MG63 (cell line): ENCODE measurements at places on chromosomes 7 and 10.

DNA sequence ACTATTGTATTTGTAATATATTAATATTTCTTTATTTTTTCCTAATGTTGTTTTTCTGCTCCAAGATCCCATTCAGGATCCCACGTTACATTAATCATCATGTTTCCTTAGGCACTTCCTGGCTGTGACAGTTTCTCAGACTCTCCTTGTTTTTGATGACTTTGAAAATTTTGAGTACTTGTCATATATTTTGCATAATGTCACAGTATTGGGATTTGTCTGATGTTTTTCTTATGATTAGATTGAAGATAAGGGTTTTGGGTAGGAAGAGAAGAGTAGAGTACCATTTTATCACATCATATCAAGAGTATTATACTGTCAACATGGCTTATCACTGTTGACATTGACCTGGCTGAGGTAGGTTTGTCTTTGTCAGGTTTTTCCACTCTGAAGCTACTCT, 146.3 kb upstream of the TPK1 start:
- DNase-seq: no peak

DNA sequence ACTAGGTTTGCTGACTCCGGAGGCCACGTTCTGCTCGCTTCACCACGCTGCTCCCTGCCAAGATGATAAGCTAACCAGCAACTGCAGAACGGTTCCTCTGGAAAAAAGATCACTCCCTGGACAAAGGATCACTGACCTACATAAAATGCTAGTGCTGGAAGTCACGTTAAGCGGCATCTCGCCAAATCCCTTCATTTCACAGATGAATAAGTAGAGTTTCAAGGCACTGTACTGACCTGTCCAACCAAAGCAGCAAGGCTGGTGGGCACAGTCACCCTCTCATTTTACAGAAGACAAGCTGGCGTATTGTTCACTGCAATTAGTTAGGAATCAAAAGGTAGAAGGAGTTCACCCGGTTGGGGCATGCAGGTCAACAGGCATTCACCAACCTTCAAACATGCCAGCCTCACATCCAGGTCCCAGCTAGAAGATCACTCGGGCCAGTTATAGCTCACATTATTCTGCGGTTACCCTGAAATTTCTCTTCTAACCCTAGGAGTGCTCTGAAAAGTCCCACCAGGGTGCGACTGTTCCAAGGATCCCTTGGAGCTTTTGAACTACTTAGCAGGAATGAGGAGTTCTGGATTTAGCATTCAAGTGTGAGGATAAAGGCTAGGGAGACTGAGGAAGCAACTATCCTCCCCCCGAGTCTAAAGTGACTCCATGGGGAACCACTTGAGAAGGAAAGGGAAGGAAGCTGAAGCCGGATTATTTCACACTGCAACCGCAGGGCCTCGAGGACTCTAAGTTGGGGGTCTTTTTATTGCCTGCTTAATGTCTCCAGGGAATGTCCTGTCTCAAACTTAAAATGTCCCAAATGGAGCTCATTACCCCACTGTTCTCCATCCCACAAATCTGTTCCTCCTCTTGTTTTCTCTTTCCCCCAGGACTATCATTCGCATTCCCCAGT, 32.8 kb downstream of the HIPK2 start:
- no peak for DNase-seq

GRCh38 chr7:145850636-145851035, 266.0 kb upstream of the CNTNAP2 start:
- DNase-seq: no peak

GRCh38 chr7:95897557-95898251, 125.3 kb downstream of the DYNC1I1 start:
- no peak for DNase-seq

DNA sequence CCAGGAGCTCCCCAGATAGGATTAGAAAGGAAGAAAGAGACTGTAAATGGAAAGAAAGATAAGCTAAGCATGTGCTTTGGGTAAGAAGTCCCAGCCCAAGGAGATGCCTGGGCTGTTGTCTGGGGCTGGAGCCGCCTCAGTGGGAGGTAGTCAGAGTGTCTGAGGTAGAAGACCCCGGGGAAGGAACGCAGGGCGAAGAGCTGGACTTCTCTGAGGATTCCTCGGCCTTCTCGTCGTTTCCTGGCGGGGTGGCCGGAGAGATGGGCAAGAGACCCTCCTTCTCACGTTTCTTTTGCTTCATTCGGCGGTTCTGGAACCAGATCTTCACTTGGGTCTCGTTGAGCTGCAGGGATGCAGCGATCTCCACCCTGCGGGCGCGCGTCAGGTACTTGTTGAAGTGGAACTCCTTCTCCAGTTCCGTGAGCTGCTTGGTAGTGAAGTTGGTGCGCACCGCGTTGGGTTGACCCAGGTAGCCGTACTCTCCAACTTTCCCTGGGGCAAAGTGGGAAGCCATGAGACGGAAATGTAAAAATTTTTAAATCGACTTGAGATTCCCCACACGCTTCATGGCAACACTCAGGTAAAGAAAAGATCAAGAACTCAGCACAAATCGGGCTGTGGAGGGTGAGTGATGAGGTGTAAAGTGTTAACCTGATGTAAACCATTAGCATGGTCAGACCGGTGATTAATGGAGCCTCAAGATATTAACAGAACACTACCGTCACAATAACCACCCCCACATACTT, 1.3 kb downstream of the HOXA1 start:
- no peak for DNase-seq

DNA sequence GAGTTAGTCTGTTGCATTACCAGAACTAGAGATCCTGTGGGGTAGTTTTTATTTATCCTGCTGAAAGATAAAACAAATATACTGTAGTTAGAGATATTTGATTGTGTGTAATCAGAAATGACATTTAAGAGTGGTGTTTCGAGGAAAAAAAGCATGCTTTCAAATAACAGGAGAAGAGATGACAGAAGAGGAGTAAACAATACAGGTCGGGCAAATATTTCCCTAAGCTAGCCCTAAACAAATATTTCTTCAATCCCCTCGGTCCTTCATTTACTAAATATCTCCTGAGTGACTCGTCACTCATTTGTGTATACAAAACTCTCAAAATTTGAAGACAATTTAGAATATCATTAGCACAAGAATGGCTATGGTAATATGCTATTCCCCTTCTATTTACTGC, 219.7 kb upstream of the FERD3L start:
- no peak for DNase-seq

- DNase-seq: no peak
These were observed 153.3 kb downstream of the EGFR start for GRCh38 chr7:55172161-55172560.
